ENCODE measurements at places on chromosomes 7 and 10.
A peak's percentile ranks its signal among the peaks of the same experiment; 100 is the strongest.

- no peak for DNase-seq
Measured at GRCh38 chr7:45028138-45028919, 28.3 kb downstream of the CCM2 start.

GRCh38 chr7:5383314-5384098, 40.1 kb downstream of the TNRC18 start:
- DNase-seq = no peak

GRCh38 chr10:43198682-43199005, 60.4 kb downstream of the CSGALNACT2 start:
- no peak for DNase-seq

DNA sequence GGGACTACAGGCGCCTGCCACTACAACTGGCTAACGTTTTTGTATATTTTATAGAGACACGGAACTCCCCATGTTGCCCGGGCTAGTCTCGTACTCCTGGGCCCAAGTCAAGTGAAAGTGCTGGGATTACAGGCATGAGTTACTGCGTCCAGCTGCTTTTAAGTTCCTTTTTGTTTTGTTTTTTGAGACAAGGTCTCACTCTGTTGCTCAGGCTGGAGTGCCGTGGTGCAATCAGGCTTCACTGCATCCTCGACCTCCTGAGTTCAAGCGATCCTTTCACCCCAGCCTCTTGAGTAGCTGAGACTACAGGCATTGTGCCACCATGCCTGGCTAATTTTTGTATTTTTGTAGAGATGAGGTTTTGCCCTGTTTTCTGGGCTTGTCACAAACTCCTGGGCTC, 155.0 kb downstream of the GALNT17 start:
- DNase-seq = no peak

DNA sequence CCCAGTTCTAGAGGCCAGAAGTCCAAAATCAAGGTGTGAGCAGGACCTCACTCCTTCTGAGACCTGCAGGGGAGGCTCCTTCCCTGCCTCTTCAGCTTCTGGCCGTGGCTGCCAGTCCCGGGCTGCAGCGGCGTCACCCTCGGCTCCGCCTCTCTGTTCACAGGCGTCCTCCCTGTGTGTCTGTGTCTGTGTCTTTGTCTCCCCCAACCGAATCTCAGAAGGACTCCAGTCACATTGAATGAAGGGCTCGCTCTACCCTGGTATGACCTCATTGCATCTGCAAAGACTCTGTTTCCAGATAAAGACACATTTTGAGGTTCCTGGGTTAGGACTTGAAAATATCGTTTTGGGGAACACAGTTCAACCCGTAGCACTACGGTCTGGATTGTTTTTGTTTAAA, 33.1 kb upstream of the GALNT11 start:
- DNase-seq = no peak

DNA sequence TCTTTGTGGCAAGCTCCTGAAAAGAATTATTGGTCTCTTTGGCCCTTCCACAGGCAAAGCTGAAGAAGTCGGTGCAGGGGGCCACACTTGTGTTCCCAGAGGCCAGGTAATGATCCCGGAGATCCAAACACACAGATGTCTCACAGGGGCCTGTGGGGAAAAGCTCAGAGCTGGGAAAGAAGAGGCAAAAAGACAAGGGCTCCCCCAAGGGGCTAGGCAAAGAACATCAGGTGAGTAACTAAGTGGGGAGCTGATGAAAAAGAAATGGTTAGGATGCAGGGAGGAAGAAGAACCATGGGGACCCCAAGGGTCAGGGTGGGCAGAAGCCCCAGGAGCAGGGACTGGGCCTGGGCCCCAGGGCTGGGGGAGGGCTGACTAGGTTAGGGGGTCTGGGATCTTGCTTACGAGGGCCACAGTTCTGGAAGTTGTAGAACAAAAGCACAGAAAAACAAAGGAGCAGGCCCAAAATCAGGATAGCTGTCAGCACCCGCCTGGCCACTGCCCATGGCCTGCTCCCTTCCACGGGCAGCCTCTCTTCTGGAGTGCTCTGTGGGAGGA, 1.1 kb downstream of the KEL start:
- DNase-seq = no peak

GRCh38 chr7:70678621-70679251, 453.2 kb upstream of the GALNT17 start:
- no peak for DNase-seq

DNA sequence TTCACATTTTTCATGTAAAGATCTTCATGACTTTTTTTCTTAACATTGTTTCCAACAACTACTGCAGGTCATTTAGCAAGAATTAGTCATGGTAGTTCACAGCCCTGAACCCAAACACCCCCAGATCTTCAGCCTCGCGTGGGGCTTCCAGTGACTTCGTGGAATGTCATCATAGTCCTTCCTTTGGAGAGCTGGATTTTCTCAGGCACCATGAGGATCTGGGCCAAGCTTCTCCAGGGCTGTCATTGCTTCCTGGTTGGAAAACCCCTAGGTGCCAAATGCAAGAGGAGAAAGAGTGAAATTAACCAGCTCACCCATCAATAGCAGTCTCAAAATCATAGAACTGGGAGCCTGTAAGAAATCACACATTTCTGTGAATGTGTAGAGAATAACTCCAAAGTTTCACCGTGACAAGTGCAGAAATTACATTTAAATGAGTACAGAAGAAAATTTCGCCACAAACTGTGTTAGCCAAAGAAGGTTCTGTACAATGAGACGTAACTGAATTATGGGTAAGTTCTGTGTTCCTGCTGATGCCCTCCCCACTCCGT, 175.4 kb downstream of the CELF2 start:
- no peak for DNase-seq

DNA sequence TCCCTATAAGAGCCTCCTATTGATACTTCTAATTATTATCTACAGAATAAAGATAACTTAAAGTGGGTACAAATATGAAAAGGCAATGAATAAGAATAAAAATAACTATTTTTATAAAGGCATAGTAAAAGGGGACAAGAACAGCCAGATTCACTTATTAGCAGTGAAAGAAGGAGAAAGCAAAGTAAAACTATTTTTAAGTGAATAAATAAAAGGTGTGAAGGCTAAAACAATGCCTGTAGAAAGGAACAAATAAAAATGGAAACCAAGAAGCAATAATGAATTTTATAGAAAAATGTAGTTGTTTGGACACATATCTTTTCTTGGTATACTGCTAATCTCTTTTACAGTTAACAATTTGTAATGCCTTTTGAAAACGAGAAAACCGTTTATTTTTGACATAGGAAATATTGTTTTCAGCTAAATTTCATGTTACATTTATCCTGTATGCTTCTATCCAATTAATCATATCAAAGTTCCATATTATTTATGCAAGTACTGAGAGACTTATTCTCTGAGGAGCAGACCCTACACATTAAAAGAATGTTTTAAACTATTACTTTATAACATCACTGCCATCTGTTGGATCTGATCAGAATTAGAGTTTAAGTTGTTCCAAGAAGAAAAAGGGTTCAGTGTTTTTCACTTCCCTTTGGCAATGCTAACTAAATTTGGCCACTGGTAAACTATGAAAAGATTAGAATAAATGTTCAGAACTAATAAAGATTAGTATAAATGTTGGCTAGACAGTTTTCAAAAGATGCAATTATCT, 59.1 kb downstream of the ARMC3 start:
- no peak for DNase-seq

DNA sequence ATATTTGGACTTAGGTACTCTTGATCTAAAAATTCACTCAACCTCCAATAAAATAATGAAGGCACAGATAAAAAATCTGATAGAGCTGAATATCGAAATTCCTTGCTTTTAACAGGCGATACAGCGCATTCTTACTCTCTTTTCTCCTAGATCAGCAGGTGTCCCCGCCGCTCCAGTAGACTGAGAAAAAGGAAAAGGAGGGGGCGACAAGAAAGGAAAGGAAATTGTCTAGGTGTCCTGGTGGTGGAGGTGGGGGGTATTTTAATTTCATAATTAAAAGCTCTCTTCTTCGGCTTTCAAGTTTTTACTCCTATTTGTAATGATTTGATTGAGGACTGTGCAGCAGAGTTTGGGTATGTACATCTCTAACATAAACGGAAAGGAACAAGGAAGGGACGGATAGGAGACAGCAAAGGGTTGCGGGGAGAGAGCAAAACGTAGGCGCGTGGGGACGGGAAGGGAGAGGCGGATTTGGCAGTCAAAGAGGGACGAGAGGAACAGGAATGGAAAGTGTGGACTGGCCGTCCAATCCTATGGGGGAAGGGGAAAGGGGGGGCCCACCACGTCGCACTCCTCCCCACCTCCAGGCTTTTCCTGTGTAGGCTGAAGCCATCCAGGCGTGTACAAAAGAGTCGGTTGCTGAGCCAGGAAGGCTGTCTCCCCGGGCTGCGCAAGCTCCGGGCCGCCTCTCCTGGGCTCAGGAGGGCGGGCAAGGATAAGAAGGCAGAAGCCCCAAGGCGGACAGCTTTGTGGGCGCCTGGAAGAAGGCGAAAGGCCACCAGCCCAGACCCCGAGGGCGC, 875 bp upstream of the HECTD2 start:
- DNase-seq = peak; percentile 73

DNA sequence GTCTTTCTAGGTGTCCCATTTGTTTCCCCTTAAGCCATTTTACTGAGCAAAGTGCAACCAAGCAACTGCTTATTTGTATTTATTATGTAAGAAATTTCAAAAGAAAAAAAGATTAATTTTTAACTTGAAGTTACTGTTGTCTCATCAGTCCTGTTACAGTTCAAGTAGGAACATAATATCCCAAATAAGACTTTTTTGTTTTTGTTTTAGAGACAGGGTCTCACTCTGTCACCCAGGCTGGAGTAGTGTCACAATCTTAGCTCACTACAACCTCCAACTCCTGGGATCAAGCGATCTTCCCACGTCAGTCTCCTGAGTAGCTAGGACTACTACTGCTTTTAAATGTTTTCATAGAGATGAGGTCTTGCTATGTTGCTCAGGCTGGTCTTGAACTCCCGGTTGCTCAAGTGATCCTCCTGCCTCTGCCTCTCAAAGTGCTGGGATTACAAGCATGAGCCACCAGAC, 101.9 kb downstream of the MICU1 start:
- no peak for DNase-seq

- DNase-seq = no peak
Measured at GRCh38 chr10:129174232-129175014, 292.6 kb upstream of the MGMT start.

- no peak for DNase-seq
Measured at GRCh38 chr10:111281516-111281915, 204.7 kb downstream of the ADRA2A start.

GRCh38 chr10:113856563-113856962, 2.1 kb downstream of the NHLRC2 start:
- no peak for DNase-seq

GRCh38 chr10:113882240-113882639, 27.8 kb downstream of the NHLRC2 start:
- no peak for DNase-seq

- DNase-seq = no peak
Measured at GRCh38 chr7:43631559-43631958, 48.7 kb downstream of the STK17A start.

GRCh38 chr7:116957874-116958273, 4.6 kb downstream of the ST7 start:
- no peak for DNase-seq

DNA sequence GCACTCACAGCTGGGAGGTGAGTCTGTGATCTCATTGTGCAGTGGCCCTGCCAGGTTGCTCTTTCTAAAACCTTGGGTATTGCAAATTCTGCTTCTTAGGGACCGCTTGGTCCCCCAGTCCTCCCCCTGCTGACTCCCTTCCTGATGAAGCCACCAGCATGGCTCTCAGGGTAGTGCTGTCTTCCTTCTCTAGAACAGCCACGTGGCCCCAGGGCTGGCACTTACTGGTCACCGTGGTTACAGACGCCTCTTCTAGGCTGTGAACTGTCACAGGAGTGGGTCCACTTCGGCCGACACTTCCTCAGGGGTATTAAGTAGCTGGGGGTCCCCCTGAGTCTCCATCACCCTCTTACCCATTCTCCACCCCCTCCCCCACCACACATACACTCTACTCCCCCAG, 2.7 kb upstream of the HTRA1 start:
- DNase-seq = no peak

DNA sequence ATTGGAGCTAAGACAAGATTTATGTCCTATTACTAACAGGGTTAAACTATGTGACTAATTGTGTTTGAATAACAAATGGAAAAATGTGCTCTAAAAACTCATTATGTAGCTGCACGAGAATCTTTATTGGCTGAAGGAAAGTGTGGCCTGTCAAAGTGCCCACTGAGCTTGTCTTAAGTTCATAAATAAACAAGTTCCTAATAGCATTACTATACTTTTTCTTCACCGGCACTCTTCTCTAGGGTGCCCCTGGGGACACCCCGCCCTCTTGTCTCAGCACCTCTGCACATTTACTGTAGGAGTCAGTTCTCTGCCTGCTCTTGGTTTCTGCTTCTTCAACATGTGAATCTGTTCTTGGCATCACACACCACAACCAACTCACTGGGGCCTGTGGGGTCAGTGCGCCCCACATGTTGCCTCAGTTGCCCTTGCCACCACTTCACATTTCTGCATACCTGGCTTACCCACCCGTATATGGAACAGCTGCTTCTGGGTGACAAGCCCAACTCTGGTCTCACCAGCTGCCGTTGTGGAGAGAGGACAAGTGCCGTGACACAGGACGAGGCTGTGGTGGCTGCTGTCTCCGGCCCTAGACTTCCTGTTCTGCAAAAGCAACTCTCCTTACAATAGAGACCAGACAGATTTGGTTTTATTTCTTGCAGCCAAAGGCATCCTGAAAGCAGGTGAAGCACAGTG, 96.3 kb upstream of the DDC start:
- no peak for DNase-seq

DNA sequence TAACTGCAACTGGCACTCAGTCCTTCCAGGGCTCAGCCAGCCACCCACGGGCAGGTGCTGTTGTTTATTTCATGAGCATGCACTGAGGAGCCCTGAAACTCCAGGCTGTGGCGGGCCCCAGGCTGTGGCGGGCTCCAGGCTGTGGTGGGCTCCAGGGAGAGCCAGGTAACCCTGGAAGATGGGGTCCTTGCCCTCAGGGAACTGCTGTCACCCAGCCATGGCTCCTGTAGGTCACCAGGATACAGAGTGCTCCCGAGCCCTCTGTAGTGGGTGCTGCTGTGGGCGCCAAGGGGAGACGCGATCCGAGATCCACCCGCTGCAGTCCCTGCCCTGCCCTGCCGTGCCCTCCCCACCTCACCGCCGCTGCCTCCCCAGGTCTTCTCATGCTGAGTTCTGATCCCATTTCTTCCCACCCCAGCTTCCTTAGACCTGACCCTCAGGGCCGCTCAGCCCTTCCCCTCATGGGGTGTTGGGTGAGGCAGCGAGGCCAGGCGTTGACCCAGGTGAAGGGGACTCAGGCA, 29.6 kb downstream of the LRRC27 start:
- DNase-seq = no peak

GRCh38 chr10:113108194-113108835, 158.3 kb downstream of the TCF7L2 start:
- DNase-seq = no peak

DNA sequence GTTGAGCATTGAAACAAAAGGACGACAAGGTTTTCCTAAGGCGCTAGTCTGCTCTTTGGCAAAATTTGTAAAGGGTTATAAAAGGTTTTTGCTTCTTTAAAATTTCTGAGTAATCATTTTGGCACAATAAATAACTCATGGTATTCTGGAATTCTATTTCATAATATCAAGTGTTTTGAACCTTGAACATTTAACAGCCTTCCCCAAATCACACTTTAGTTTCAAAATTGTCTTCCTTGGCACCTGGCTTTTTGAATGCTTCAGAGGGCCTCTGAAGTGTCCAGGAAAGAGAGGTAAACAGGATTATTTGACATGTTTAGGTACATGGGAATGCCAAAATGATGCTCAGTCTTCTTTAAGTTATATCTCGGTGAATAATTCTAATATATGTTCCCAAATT, 220.8 kb downstream of the PHF14 start:
- no peak for DNase-seq

- DNase-seq = no peak
Measured at GRCh38 chr7:156151658-156152057, 339.4 kb upstream of the SHH start.

Measured in right renal pelvis (tissue), 4 donors.